ENCODE measurements at places on chromosomes 1 and 21.
A peak's percentile ranks its signal among the peaks of the same experiment; 100 is the strongest.

- no peak for DNase-seq
These were observed 22.4 kb downstream of the DEGS1 start for GRCh38 chr1:224205438-224205840.

DNA sequence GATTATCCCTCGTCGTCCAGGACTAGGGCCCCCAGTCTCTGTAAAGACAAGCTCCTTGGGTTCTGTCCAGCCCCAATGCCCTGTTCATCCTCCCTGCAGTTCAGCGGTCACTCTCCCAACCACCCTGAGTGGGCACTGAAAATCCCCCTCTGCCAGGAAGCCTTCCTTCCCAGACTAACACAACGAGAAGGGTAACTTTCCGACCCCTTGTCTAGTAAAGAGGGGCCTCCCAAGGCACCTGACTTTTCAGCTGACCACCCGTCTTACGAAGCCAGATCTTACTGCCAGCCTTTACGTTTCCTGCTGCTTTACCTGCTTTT lies 13.4 kb downstream of the TMEM9 start:
- DNase-seq = peak; percentile 6

DNA sequence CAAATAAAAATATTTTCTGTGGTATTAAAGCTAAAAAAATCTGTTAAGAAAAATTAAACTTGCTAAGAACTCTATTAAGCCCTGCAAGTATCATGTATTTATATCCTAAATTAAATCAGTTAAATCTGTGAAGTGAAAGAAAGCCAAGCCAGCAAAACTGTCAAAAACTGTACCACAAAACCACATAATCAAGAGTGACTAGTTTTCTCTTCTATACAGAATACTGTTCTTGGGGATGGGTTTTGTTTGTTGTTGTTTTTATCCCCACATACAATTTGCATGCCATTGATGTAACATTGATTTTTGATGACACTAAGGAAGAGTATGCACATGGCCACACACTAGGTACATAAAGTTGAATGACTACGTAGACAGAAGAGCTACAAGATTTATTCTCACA lies 20.4 kb downstream of the DPH5 start:
- DNase-seq = no peak

DNA sequence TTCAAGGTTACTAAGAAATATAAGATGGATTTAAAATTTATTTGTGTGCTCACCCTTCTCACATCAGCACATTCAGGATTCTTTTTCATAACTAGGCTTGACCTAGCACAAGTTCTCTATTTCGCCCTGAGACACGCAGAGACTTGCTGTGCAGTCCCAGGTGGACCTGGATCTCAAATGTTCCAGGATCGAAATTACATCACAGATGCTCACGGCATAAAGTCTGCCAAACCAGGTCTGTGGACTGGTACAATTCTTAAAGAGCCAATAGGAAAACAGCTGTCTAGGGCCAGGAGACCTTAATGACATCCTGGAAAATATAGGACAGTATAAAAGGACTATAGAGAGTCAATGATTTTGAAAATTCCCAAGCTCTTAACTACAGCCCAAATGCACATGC lies 2.2 kb downstream of the PGBD5 start:
- no peak for DNase-seq

- no peak for DNase-seq
These were observed 777 bp downstream of the NUDT17 start for GRCh38 chr1:145846201-145846612.

DNA sequence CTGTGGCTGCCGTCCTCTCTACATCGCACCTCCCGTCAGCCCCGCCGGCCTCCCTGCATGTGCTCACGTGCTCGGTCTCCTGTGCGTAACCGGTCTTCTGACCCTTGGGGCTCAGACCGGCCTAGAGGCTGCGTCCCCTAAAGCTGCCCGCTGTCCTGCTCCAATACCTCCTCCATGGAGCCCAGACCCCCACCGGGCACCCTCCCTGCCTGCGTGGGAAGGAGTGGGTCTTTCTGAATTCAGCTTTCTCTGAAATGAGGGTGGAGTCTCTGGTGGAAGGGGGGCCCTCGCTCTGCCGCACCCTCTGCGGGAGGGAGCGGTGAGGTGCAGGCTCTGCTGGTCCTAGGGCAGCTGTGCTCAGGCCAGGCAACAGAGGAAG lies 18.7 kb upstream of the POFUT2 start:
- DNase-seq = no peak

GRCh38 chr1:101112051-101112780 lies 86.6 kb upstream of the DPH5 start:
- no peak for DNase-seq

DNA sequence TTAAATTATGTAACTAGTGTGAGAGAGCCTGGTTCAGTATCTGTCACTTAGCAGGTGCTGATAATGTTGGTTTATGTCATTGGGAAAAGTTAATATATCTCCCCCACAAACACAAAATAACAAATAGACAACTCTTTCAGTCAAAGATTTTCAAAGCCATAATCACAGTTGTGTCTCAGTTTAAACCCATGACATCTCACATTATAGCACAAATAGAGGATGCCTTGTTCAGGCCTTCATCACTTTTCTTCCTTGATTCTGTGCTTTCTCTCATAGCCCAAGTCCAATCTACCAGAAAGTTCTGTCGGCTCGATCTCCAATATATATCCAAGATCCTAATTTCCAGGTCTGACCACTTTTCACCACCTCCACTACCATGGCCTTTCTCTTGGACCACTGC lies 6.2 kb upstream of the EPS15 start:
- DNase-seq = no peak

GRCh38 chr1:205046870-205047269 lies 3.9 kb downstream of the CNTN2 start:
- DNase-seq = no peak

GRCh38 chr1:184629266-184629665 lies 125.4 kb downstream of the EDEM3 start:
- no peak for DNase-seq

DNA sequence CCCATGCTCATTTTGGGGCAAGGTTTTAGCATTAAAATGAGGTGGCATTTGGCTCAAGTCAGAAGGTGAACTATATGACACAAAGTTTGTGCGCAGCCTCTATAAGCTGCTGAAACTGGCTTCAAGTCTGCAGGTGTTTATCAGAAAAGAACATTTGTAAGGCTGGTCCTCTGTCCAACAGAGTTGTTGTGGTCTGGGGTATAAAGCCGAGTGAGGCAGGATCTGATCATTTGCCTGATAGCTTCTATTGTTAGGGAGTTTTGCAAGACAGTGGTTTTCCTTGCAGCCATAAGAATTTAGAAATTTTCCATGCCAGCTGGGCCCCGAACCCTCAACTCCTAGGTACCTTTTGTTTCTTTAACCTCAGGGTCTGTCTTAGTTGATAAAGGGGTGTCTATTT lies 130.8 kb downstream of the PGBD5 start:
- no peak for DNase-seq
